ENCODE measurements at places on chromosomes 7 and 10.

DNA sequence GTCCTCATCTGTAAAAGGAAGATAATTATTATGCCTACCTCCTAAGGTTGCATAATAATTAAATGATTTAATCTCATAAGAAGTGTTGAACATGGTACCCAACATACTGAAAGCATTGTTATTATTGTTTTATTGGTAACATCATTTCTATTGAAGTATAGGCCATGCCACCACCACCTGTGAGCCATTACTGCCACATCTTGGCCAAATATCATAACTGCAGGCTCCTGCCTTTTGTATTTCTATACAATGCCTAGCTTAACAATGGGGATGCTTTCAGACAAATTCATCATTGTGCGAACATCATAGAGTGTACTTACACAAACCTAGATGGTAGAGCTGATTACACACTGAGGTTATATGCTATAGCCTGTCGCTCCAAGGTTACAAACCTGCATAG lies 61.1 kb upstream of the NPSR1 start:
- DNase-seq, result no peak

GRCh38 chr10:13026873-13027272 lies 25.4 kb upstream of the CCDC3 start:
- DNase-seq, result no peak

DNA sequence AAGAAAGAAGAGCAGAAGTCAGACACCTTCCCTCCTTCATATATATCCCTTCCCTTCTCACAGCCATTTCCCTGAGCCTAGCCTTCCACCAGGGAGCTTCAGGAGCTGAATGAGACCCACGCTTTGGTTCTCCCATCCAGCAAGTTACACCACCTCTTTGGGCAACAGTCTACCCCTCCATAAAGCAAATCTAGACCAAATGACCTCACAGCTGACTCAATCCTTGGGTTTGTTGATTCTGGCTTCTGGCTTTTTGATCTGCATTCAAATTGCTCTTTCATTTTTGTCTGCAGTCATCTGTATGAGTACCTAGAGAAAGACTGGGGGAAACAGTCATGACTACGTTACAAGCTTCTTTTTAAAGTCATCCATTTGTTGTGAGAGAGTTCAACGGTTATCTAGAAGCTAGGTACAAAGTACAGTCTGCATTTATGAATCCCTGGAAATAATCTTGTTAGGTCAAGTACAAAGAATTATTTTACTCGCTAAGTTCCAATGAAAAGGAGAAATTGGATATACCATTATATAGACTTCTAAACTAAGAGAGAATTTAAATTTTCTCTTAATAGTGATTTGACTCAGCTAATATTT lies 86.3 kb downstream of the RAB11FIP2 start:
- no peak for DNase-seq

DNA sequence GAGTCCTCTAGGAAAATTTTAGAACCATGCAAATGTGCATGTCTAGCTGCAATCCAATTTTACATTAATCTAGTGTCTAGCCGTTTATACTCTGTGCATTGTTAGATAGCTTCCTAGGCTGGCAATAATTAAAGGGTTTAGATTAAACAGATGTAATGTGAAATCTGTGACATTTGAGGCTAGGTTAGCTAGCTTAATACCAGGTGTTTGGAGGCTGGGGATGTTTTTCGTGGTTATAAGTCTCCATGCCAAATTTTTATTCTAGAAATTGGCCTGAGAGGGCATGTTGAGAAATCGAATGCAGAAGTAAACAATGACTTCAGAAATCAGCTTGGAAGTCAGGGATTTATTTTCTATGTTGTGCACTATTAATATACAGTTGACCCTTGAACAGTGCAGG lies 94.2 kb downstream of the ST7 start:
- no peak for DNase-seq

DNA sequence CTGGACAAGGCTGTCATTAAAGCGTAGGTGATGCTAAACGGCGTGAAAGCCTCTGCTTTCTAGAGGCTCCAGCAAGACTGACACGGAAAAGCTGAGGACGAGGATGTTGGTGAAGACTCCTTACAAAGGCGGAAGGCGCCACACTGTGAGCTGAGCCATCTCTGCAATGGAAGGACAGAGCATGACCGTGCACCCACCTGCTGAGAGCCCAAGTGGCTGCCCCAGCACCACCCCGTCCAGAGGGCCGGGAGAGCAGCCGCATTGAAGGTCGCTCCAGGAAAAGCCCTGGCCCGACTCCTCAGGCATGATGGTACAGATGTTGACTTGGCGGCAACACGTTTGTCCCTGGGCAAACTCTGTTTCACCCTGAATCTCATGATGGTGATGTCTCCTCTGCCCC lies 492.7 kb downstream of the DNAJB6 start:
- no peak for DNase-seq

DNA sequence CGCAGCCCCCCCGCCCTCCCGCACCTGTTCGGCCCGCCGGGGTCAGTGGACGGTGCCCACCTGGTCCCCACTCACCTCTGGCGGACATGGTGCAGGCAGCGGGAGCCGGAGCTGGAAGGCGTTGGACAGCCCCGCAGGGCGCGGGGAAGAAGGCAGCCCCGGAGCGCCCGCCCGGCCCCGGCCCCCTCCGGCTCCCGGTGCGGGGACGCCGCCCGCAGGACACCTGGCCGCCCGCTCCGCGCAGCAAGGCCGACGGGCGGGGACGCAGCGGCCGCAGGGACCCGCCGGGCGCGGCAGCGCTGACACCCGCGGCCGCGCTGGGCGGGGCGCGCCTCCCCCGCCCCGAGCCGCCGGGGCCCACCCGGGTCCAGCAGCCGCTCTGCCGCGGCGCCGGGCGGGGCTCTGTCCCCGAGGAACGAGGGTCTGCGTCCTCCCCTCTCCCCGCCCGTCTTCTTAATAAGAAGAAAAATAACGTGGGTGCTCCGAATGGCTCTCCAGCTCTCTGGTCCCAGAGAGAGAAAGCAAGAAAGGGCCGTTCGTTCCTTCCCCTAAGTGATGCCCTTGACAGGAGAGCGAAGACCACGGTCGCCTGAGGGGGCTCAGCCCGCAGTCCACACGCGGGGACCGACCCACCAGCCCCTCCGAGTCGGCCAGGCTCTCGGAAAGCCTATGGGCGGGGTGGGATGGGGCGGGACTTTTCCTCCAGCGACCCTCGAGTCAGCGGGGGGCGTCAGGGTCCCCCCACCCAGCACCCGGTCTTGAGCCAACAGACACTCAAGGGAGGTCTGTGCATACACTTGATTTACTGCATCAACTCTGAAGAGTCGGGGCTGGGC lies 53.4 kb upstream of the FHIP2A start:
- DNase-seq, result no peak

- peak; percentile 9 for DNase-seq
Observed at GRCh38 chr10:69801094-69801433, 642 bp upstream of the COL13A1 start.

DNA sequence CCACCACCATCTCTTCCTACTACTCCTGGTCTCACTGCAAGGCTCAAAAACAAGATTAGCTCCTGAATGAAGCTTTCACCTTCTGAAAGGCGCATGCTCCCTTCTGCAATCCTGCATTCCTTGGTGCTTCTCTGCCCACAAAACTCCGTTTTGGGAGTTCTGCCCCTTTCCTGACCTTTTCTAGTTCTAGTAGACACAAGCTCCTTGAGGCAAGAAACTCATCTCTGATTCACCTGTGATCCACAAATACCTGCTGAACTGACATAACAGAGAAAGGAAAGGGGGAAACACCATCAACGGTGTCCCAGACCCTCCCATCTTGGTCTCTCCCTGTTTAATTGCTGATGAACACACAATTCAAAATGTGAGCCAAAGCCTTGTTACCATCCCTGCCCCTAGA lies 64.0 kb upstream of the EGR2 start:
- DNase-seq, result no peak

- no peak for DNase-seq
Observed at GRCh38 chr10:101776161-101776817, 375 bp upstream of the FGF8 start.

- no peak for DNase-seq
Observed at GRCh38 chr10:102413053-102413705, 5.4 kb downstream of the PSD start.

DNA sequence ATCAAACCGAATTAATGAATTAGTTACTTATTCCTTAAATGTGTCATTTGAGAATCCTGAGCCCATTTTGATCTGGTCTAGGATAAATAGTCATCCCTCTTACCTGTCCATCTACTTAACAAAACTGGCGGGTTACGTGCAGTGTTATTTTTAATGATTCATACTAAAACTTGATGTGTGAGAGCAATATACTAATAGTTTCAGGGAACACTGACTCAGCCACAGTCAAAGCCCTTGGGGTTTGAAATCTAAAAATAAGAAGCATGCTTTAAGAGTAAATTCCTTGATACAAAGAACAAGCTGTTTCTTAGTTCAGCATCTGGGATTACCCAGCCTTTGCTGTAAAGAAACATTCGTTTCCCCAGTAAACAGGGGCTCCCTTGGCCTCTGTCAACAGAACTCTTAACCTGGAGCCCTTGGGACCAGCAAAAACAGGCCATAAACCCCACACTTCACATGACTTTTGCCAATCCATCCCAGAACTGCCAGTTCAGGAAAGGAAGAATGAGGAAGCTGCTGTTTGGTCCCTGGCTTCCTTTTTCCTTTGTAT lies 370.6 kb upstream of the IGFBP3 start:
- no peak for DNase-seq

GRCh38 chr7:97512441-97513207 lies 219.3 kb upstream of the TAC1 start:
- DNase-seq, result no peak
